ENCODE measurements at places on chromosomes 5 and 9.

GRCh38 chr5:133702791-133703770 lies 90.7 kb upstream of the FSTL4 start:
- DNase-seq: no peak

- DNase-seq: no peak
These were observed 223.7 kb downstream of the FBXO4 start for GRCh38 chr5:42148813-42149212.

DNA sequence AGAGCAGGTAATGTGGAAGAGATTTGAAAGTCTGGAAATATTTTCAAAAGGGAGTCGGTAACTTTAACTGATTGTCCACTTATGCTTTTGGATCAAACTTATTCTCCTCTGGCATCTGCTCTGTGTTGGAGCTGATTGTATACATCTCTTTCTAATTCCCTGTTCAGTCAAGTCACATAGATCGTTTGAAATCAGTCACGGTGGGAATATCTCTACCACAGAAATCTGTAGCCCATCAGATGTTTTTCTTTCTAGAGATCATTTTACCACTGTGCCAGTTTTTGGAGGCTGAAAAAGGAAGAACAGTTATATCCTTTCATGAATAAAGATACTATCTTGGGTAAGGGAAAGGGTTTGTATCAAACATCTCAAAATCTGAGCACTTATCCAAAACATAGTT lies 1853.3 kb downstream of the EFNA5 start:
- no peak for DNase-seq

DNA sequence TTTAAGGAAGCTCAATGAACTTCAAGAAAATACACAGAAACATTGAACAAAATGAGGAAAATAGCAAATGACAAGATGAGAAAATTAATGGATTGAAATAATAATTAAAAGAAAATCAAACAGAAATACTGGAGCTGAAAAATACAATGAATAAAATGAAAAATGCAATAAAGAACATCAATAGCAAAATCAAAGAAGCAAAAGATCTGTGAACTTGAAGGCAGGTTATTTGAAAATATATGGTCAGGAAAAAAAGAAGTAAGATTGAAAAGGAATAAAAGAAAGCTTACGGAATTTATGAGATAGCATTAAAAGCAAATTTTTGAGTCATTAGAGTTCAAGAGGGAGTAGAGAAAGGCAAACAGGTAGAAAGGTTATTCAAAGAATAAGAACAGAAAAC lies 42.4 kb downstream of the CERT1 start:
- no peak for DNase-seq

- peak; percentile 30 for DNase-seq
These were observed 32.8 kb downstream of the ZNF474 start for GRCh38 chr5:122162100-122162638.
